ENCODE measurements at places on chromosomes 16 and 17.
A peak's percentile ranks its signal among the peaks of the same experiment; 100 is the strongest.

GRCh38 chr17:8091033-8091687 is 3.6 kb upstream of the ALOX12B start:
- peak; percentile 46 for DNase-seq

GRCh38 chr16:81718637-81719036 is 60.5 kb upstream of the PLCG2 start:
- peak; percentile 40 for DNase-seq

- DNase-seq = no peak
Measured at GRCh38 chr17:31493656-31494155, 102.2 kb downstream of the RAB11FIP4 start.

DNA sequence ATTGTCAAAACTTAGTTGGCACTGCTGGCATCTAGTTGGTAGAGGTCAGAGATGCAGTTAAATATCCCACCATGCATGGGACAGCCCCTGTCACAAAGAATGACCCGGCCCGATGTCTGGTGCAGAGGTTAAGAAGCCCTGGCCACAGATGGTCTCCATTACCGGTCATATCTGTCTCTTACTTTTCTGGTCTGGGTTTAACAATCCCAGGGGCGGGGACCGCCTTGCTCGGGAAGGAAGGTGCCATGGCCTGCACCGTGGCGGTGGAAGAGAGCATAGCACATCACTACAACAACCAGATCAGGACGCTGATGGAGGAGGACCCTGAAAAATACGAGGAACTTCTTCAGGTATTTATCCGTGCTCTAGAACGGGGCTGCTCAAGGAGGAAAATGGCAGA is 8.1 kb downstream of the COQ7 start:
- no peak for DNase-seq
